ENCODE measurements at places on chromosomes 11 and 22. TPM values are rescaled to one million over a fixed set of nuclear protein-coding genes. Genes with fewer than 3 reads are reported as not detected.
A peak's percentile ranks its signal among the peaks of the same experiment; 100 is the strongest.

The OR5P2 gene
- 0.26 TPM for total RNA-seq

DNA sequence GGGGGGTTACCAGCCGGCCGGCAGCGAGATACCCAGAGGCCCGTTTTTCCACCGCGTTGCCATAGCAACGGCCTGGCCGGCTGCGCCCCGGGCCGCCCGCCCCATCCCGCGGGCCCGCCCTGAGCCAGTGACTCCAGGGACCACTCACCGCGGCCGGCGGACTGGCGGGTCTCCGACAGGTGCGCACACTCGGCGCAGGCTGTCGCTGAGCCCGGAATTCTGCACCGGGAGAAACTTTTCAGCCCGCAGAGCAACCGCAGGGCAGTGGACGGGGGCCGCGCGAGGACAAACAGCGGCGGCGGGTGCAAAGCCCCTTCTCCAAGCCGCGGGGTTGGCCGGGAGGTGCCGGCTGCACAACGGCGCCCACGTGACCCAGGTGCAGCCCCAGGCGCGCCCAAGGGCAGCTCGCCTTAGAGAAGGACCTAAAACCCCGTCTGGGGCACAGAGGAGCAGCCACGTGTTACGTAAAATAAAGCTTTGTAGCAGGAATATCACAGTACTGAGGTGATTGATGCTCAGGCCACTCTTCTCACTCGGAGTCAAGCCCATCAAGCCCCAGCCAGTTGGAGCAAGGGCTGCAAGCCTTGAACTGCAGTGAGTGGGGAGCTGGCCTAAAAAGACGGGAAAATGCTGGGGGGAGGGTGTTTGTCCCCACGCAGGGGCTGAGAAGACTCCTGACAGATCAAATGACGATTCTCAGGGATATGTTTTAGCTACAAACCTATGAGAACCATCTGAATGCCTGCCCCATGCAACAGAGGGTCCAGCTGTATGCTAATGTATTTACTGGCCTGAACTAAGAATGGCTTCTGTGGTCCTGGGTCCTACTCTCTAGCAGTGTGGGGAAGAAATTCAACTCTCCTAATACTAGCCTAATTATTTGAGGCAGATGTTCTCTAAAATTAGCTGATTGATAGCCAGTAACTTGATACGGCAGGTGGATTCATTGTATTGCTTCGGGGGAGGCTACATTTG, at the start of gene STK33:
Gene STK33, minus strand, starts transcription at position 294 of the 975 bp plus-strand sequence. CDS start 119,323 bp downstream, outside the sequence.
- DNase-seq: peak; percentile 65

GRCh38 chr11:61793829-61794204, 1.1 kb downstream of the FEN1 start:
- no peak for DNase-seq

DNA sequence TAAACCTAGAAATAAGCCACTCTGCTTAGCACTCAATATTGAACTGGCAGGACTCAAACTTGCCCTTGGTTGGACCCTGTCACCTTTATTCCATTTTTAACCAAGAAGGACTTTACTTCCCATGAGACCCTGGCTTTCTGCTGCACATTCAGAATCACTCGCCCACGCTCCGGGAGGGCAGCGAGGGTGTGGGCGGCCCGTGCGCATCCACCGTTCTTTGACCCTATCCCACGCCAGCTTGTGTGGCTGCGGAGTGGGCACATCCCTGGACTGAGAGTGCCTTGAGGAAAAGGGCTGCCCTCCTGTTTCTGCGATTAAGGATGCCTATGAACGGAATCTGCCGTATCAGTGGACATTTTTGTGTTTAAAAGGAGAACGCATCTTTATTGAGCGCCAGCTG, 39.6 kb downstream of the TRIM44 start:
- no peak for DNase-seq

The OR2AT4 gene
- total RNA-seq: 0.08 TPM

DNA sequence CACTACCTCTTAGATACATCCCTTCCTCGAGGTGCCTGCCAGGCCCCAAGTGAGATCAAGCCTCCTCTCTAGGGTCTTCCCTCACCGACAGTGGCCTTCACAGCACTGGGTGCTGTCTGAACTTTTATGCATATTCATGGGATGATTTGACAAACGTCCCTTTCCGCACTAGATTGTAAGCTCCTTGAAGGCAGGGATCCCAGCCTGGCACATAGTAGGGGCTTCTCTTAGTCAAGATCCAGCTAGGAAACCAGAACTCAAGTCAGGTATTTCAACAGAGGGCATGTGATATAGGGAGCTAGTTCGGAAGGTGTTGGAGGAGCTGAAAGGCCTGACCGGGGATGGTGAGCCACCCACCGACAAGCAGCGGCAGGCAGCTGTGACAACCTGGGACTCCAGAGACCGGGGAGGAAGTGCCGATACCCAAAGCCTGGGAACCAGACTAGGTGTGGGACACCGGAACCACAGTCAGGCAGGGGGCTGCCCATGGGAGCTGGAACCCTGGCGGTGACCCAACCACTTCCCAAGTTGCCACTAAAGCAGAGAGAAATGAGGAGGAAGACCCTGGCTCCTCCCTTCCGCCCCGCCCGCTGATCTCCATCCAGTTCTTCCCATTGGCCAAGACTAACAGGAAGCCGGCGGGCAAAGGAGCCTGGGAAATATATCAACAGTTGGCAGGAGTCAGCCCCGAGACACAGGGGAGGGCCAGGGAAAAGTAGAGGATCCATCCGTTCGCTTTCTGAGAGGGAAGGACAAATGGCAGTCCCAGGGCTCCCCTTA, 39.8 kb upstream of the CD82 start:
- no peak for DNase-seq

GRCh38 chr22:32531931-32532819, 57.6 kb downstream of the FBXO7 start:
- peak; percentile 27 for DNase-seq
